ENCODE measurements at places on chromosomes 1 and 21.

DNA sequence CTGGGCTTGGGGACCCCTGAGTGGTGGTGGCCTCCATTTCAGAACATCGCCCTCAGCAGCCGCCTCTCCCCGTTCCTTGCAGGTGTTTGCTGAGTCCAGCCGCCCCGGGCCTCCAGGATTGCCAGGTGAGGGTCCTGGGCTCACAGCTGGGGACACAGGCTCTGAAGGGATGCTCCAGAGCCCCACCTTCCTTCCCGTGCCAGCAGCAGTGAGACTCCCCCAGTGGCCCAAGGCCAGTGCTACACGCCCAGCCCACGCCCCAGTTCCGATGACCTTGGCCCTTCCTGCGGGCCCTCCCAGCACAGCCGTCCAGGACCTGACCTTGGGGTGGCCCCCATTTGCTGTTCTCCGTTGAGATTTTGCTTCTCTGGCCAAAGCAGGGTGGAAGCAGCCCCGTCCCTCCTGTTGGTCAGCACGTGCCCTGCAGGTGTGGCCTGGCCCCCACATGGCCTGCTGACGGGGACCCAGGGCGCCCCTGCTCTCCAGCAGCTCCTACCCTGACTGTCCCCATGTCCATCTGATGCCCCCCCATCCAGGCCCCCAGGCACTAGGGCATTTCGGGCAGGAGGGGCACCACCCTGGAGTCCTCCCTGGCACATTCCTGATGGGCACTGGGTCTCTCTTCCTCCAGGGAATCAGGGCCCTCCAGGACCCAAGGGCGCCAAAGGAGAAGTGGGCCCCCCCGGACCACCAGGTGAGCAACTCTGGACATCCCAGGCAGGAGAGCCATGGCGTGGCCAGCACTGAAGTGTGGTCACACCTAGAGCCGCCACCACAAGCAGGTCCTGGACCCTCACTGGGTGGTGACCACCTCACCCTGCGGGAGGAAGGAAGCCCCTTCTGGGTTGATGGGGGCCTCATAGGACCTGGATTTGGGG, 45.0 kb downstream of the SLC19A1 start:
- DNase-seq = no peak

DNA sequence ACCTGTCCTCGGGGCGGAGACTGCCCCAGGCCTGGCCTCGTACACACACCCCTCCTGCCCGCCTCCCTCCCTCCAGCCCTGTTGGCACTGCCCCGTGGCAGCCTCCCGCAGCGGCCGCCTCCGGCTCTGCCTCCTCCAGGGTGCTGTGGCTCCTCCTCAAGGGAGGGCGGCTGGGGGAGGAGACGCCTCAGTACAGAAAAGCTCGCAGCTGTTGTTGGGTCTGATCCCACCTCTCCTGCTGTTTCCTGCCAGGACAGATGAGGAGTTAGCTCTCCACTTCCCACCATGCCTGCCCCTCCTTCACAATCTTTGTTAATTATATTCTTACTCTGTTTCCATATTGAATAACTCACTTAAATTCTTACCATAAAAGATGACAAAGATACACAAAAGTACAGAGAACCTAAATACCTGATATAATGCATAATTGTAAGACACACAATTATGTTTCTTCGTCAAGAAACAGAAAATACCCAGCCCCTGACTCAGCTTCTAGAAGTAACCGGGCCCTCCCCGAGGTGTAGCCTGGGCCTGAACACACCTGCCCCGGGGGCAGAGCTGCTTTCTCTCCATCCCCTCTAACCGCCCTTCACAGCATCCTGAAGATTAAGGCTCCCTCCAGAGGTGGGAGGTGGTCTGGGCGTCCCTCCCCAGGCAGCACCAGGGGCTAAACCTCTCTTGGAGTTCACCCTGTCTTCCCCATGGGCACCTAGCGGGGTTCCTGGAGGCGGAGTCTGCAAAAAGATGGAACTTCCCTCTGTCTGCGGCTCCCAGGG, 30.6 kb upstream of the COL6A1 start:
- no peak for DNase-seq

DNA sequence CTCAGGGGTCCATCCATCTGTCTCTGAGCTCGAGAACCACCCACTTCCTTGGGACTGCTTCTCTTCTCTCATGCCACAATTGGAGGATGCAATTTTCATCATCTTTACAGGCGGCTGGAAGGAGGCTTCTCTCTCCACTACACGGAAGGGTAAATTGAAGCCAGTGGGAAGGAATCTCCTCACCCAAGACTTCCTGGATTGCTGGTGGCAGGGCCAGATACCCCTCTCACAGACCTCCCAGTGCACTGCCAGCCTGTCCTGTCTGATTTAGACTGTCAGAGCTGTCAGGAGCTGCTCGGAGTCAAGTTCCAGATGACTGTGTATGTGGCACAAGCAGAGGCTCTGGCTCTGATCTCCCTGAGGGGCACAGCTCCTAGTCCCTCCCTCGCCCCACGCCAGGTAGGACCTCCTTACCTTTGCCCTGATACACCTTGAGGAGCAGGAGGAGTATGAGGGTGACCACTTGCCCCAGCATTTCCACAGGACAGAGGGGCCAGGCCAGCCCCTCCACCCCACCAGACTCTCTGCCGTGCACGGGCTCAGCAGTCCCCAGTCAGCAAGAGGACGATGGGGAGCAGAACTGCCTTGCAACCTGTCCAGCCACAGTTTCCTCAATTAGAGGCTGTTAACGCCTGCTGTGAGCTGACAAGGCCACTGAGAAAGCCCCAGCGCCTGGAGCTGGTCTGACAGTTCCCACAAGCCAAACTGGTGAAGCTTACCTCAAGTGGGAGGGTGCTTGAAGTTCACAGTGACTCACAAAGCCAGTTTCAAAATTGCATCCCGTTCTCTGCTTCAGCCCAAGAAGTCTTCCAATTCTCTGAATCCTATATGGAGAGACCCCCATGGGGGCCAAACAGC, at the start of gene CD244:
Gene CD244 (minus strand): TSS at position 685 of the 858 bp plus-strand sequence. CDS start 210 bp downstream, at position 475.
- DNase-seq = no peak

DNA sequence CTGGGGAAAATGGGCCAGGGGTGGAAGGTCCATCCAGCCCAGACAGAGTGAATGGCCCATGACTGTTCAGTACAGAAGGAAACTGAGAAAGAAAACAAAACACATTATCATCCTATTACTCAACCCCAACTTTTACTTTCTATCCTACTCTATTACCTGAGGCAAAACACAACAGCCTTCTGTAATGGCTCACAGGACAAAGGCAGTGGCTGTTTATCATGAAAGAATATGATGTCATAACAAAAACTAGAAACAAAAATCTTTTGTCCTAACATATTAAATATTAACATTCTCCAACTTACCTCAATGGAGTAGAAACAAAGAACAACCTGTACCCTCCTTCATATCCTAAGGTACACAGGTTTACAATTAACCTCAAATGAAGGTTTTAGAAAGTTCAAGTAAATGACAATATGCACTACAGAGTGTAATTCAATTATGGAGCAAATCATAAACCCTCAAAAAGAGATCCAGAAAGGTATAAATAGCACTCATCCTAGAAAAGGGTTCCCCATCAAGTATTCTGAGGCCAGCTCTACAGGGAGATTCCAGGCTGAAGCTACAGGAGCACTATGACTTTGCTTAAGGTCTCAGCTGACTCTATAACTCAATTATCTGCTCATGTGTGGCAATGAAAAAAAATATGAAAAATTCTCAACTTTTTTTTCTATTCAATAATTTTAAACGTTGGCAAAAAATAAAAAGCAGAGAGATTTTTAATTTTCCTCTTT, 15.1 kb downstream of the ELK4 start:
- DNase-seq = no peak

DNA sequence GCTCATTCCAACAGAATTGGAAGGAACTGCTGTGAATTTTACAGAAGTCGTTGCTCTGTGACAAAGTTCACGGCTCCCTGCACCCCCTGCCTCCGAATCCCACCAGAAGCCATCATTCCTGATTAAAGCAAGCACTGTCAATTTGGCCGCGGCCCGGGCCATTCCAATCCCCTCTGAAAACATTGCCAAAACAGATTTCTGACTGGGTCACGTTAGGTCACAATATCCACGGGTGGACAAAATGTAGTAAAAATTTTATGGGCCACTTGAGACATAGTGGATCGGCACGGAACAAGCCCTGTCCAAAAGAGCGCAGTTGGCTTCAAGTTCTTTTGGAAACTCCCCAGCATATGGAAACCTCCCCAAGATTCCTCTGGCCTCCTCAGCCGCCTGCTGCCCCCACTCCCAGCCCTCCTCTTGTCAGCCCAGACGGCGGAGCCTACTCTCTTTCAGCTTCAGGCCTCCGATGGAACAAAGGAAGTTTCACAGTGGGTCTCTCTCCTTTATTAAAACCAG, 67.2 kb upstream of the IFNAR2 start:
- DNase-seq = no peak

GRCh38 chr1:207922554-207922953, 11.6 kb upstream of the CD34 start:
- no peak for DNase-seq

DNA sequence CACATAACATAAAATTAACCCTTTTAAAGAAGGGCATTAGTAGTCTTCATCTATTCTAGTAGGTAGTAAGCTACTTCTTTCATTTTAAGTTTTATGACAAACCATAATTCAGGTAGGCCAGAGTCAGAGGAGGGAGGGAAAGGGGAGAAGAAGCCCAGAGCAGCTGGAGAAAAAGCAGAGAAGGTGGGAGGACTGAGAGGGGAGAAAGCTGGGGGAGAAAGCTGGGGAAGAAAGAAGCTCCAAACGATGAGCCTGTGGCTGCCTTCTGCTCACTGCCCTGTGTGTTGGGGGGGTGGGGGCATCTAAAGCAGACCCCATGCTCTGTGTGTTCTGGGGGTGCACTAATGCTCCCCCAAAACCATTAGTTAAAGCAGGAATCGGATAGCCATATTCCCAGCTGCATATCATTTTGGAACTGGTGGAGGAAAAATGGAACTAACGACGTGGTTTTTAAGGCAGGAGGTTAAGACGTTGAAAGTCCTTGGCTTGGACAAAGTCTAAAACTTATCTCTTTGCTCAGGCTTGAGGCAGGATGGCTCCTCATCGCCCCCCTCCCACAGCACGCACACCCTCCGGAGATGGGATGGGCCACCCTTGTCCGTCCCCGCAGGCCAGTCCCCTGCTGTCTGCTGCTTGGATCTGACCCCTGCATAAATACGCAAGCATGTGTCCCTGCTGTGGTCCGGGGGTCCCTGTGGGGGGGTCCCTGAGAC, 184.2 kb downstream of the DYRK1A start:
- DNase-seq = no peak

- DNase-seq = no peak
Measured at GRCh38 chr1:245480393-245481120, 325.8 kb downstream of the KIF26B start.

DNA sequence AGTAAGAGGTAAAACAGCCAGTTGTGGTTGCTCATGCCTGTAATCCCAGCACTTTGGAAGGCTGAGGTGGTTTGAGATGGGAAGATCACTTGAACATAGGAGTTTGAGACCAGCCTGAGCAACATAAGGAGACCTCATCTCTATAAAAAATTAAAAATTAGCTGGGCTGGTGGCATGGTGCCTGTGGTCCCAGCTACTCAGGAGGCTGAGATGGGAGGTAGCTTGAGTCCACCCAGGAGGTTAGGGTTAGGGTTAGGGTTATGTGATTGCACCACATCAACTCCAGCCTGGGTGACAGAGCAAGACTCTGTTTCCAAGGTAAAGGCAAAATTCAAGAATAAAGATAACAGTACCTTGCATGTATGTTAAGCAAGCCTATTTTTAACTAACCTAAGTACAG, 3.5 kb downstream of the SAMSN1 start:
- no peak for DNase-seq

DNA sequence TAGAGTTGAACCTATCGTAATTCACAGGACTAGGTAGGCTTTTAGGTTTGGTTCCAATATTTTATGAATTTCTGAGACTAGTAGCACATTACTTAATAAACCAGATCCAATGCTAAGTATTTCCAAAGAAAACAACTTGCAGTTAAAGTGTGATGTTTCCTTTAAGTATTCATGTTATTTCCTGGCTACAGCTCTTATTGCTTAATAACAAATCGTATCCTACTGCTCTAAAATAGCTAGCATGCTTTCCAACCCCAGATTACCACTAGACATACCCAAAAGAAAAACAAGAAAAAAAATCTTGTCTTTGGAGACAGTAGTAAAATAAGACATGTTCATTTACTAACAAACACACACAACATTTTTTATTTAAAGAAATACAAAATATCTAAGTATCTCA, 898 bp downstream of the KRTAP27-1 start:
- DNase-seq = no peak

- DNase-seq = no peak
Measured at GRCh38 chr1:100643471-100644196, 75.9 kb upstream of the VCAM1 start.

- DNase-seq = no peak
Measured at GRCh38 chr1:152954436-152954835, 7.4 kb downstream of the SPRR5 start.

DNA sequence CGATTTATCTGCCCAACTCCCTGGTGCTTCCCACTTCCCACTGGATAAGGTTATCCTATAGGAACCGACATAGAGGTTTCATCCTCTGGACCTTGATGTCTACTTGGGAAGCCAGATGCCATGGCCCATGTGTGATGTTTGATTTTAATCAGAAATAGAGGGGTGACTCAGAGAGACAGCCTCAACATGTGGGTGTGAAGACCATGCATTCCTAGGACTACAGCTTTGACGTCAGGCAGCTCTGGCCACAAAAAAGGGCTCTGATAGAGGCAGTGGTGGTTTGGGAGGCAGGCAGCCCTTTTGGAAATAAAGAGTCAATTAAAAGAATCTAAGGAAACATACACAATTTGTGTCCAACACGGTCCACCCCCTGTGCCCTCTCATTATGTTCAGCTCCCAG, 5.2 kb upstream of the SH2D2A start:
- no peak for DNase-seq

- no peak for DNase-seq
Measured at GRCh38 chr1:87052961-87053360, 138.5 kb downstream of the HS2ST1 start.

GRCh38 chr1:162663086-162663485, 30.8 kb downstream of the DDR2 start:
- no peak for DNase-seq

GRCh38 chr1:160887071-160887470, 2.1 kb upstream of the ITLN1 start:
- DNase-seq = no peak

DNA sequence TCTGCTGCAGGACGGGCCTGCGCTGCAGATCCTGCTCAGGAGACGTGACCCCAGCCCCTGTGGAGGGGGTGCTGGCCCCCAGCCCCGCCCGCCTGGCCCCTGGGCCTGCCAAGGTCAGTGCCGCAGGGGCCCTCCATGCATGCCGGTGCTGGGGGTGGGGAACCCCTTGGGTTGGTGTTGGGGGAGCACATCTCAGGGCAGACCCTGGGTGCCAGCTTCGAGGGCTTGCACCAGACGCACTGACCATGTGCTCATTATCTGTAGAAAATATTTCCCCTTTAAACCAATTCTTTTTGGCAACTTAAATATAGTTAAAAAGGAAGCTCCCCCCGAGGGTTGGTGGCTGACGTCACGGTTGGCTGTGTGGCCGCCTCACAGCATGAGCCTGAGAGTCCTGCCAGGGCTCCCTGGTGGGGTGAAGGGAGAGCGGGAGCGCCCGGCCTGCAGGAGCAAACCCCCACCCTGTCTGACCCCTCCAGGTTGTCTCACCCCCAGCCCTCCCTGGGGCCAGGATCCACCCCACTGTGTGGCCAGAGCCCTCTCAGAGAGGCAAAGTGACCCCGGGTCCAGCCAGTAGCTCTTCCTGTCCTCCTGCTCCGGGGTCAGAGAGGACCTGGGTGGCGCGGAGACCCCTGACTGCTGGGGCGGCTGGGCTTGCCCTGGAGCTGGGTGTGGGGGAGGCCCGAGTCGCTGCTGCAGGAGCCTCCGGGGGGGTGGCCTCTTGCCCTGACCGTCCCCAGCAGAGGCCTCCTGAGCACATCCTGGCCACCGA, 5.3 kb upstream of the PFKL start:
- no peak for DNase-seq

- DNase-seq = no peak
Measured at GRCh38 chr21:28944296-28944695, 48.4 kb downstream of the LTN1 start.

GRCh38 chr1:228986093-228986904, 251.0 kb downstream of the RHOU start:
- DNase-seq = no peak
